B cell (primary cell): ENCODE measurements at places on chromosomes 5 and 9. TPM values are rescaled to one million over a fixed set of nuclear protein-coding genes. Genes with fewer than 3 reads are reported as not detected.

DNA sequence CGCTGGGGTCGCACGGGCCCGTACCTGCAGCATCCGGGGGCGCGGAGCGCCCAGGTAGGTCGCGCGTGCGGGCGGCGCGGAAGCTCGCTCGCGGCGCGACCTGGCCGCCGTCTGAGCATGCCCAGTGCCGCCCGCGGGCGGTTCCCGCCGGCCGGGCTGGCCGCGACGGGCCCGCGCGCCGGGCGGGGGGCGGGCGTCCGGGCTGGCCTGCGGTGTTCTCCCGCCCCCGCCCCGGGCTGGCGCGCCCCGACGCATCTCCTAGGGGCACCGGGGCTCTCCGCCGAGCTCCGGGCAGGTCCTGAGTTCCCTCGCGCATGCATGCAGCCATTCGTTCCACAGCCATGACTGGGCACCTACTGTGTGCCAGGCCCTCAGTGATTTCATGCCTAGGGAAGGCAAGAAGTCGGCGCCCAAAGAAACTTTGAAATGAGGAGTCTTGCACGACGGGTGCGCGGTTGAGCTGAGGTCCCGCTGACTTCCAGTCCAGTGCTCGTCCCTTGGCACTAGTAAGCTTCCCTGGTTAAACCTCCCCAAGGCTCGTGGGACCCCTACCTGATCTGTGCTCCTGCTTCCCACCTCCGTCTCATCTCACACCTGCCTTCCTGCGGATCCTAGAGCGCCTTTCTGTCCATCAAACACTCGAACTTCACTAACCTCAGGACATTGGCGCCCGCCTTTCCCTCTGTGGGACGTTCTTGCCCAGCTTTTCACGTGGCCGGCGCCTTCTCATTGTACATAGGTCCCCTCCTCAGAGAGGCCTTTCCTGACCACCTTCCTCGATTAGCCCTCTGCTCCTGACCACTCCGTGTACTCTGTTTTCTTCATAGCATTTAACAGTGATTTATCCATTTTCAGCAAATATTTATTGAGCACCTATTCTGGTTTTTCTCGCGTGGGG lies at the start of gene PTPN3:
TSS of gene PTPN3 (minus strand) at position 113 of the 898 bp plus-strand sequence. CDS start 34,873 bp downstream, outside the sequence.
- no peak for DNase-seq

- DNase-seq = no peak
These were observed 2.7 kb downstream of the MRPL22 start for GRCh38 chr5:154943527-154943926.

- no peak for DNase-seq
These were observed 453 bp upstream of the CCL28 start for GRCh38 chr5:43412644-43413043.

DNA sequence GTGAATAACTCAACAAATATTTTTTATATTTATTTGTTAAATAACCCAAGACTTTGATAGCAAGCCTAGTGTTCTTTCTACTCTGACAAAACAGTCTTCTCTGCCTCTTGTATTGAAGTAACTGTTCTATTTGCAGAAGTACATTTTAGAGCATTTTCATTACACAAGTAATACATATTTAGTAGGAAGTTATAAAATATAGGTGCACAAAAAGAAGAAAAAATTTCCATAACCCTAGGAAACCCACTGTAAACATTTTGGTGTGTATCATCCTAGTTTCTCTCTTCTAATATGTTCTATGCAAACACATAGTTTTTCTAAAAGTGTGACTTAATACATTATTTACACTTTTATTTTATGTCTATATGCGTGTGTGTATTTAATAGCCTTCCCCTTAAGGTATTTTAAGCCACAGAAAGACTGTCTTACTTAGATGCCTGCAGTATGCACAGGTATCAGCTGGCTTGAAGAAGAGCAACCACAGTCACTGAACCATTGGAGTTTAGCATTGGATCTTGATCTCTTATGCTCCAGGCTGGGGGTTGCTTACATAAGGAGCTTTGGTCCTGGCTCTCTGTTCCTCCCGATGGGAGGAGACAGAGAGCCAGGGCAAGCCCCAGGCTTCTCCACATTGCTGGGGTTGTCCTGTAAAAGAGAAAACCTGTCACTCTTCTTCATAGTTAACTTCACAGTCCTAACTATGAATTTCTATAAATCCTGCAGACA lies 3.8 kb downstream of the SELENOP start:
- DNase-seq = no peak

The FAM78A gene
- total RNA-seq = 41.8 and 42.9 TPM in 2 replicates

DNA sequence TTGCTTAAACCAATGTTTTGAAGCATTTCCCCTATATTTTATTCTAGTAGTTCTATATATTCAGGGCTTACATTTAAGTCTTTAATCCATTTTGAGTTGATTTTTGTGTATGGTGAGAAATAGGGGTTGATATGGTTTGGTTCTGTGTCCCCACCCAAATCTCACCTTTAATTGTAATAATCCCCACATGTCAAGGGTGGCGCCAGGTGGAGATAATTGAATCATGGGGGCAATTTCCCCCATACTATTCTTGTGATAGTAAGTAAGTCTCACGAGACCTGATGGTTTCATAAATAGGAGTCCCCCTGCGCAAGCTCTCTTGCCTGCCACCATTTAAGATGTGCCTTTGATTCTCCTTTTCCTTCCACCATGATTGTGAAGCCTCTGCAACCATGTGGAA lies 92.2 kb upstream of the TBC1D2 start:
- no peak for DNase-seq

The C9 gene
- not detected in 2 replicates for total RNA-seq

DNA sequence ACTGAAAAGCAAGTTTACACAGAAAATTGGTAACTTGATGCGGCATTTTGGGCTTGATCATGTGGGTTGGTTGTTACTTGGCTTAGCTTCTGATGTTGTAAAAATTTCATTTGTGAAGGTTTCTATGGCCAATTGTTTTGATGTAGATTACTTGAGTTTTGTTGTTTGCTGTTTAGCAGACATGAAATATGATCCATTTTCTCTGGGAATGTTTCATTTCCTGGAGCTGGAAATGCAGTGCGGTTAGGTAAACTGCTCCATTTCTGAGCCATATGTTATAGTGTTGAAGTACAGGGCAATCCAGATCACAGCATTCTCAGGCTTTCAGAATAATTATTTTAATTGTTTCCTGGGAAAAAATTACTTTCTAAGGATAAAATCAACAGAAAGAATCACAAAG lies 396.9 kb downstream of the ENC1 start:
- no peak for DNase-seq

DNA sequence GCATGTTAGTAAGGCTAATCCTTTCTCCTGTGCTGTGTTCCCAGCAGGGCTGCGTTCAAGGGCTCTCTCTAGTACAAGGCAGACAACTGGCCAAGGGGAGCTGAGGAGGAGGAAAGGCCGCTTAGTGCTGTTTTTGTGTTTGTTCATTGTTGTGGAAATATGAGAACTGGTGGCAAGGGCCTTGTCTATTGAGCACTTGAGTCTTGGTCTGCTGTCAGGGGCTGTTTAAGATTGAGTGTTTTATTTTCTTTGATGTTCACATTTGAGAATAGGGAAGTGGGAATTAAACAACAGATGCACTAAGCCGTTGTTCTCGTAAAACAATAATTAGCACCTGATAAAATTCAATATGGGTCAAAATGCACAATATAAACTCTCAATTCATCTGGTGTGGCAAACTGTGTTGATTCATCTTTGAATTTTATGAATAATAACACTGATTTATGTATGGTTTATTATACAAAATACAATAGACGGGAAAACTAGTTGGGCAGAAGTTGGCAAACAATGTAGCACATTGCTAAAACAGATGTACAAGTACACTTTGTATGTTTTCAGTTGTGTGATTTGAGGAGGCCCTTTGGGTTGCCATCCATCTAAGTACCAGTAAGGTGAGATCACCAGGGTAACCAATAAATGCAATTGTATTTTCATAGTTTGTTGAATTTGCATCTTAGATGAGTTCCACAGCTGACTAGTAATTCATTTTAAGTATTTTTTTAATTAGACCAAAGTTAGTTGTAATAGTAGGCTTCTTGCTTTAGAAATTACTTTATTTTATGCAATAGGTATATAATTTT lies 97.6 kb upstream of the GRHPR start:
- peak; percentile 82 for DNase-seq

- no peak for DNase-seq
These were observed 192.9 kb downstream of the RAB3C start for GRCh38 chr5:58775701-58776262.

The TMEM171 gene
- not detected in 2 replicates for total RNA-seq

The SLC1A3 gene
- total RNA-seq = 0.37 TPM in 1 of 2 replicates, not detected in the other

The PKD2L2 gene
- 0.37 and 0.63 TPM in 2 replicates for total RNA-seq

The HSDL2 gene
- 11.7 and 12.8 TPM in 2 replicates for total RNA-seq

The PCDHGC5 gene
- 0.46 and 0.67 TPM in 2 replicates for total RNA-seq

The SLC46A2 gene
- total RNA-seq = not detected in 2 replicates

DNA sequence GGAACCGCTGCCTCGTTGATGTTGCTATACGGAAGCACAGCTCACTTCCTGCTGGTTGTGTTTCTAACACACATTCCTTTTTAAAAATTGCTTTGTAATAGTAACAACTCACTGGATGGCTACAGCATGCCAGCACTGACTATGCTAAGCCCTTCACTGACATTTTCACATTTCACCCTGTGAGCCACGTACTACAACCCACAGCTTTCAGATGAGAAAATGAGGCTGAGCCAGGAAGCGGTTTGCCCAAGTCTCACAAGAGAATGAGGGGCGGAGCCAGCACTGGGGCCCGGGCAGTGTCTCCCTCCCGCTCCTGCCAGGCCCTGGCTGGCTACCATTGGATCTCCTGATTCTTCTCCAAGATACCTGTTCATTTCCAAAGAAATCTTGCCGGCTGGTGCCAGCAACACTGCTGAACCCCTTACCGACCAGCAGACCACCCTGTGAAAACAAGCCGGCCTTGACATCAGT lies 38.3 kb downstream of the FAM78A start:
- peak; percentile 79 for DNase-seq

The SLC6A7 gene
- not detected in 2 replicates for total RNA-seq

DNA sequence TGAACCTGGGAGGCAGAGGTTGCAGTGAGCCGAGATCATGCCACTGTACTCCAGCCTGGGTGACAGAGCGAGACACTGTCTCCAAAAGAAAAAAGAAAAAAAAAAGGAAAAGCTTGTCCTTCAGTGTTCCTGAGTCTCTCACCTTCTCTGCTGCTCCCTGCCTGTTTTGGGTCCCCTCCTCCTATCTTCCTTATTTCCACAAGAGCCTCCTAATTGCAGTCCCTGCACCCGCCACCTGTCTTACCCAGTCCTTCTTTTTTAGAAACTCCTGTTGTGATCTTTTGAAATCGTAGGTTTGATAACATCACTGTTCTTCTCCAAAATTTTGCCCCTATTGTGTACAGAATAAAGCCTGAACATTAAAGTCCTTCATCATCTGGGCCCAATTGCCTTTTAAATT lies 234.9 kb downstream of the SH3GL2 start:
- no peak for DNase-seq

The CDH9 gene
- not detected in 2 replicates for total RNA-seq

The ADRB2 gene
- total RNA-seq = 11.4 and 12.4 TPM in 2 replicates

- no peak for DNase-seq
These were observed 6.0 kb downstream of the NR3C1 start for GRCh38 chr5:143397302-143398052.

DNA sequence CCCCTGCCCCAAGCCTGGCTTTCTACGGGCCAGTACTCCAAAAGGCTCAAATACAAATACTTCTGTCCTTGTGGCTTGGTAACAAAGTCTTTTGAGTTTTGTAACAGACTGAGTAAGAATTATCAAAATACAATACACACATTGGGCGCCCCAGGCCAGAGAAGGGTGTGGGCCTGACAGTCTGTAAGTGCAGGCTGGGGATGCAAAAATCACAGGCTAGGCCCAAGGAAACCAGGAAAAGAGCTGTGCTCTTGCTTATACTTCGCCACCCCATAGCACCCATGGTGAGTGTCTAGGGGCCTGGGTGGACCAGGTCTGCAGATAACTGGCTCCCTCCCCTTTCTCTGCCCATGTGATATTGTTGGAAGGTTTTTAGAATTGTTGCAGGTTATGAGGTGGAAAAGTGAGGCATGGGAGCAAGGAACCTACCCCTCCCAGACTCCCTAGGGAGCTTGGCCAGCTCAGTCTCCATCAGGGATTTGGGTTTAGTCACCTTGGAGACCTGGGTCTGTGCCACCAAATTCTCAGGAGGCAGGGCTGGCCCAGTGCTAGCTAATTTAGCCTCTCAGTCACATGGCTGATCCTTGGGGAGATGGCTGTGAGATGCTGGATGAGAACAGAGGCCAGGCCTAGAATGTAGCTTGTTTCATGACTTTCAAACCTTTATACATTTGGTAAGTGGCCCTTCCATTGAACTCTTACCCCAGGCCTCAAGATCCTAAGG lies 72.9 kb downstream of the TARS1 start:
- DNase-seq = no peak

The STKLD1 gene
- 1.1 and 2.7 TPM in 2 replicates for total RNA-seq

DNA sequence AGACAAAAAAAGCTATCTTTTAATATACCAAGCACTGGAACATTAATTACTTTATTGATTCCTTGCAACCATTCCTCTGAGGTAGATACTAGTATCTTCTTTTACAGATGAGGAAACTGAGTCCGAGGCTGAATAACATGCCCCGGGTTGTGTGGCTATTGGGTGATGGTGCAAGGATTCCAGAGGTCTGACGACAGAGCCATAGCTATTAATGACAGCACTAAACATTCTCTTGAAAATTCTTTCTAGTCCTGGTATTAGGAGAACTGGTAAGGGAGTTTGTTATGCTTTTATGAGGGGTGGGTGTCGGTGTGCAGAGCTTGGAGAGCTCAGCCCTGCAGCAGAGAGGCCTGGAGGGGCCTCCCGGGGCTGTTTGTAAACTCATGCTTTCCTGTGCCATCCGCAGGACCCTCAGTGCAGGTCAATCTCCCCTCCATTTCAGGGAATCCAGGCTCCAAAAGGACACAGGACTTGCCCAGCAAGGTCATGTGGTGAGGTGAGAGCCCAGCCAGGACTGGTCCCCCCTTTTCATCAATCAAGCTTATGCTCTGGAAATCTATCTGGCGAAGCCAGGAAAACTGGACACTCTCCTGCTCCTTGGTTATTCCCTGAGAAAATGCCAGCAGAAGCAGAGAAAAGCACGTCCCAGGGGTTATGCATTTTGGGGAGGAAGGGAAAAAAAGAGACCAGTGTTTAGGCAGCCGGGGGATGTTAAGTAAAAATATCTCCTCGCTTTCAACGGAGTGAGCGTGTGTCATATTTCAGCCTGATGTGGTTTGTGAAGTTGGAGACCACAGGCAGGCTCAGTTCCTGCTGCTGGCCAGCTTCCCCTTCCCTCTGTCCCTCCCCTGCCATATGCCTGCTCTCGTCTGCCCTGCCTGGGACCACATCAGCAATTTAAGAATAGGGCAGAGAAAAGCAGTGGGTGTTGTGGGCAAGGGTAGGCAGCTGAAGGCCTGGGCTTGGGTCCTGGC lies 3.7 kb downstream of the GSN start:
- DNase-seq = no peak

The GPX8 gene
- total RNA-seq = not detected in 2 replicates

- no peak for DNase-seq
These were observed 82.3 kb upstream of the FREM1 start for GRCh38 chr9:14992516-14992915.

The SPATA31A7 gene
- total RNA-seq = not detected in 2 replicates

DNA sequence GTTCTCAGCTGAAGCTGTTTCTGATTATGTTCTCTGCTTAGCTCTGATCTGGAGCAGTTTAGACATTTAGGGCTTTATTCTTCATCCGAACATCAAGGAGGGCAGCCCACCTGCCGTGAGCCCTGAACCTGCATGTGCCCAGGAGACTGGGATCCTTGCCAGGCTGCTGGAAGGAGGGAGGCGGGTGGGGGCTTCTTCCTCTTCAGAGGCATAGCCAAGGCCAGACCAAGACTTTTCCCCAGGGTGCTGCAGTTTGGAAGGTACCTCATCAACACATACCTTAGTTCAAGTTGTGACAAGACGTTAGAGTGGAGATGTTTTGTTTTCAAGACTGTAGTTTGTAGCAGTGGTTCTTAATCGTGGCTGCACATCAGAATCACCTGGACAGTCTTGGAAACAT lies 64.9 kb downstream of the RALGPS1 start:
- no peak for DNase-seq

The RNF180 gene
- total RNA-seq = not detected in 2 replicates

- DNase-seq = no peak
These were observed 53.3 kb downstream of the PDE4D start for GRCh38 chr5:59840200-59840601.
